ENCODE measurements at places on chromosomes 4 and X.

GRCh38 chr4:36026348-36026880, 217.9 kb downstream of the ARAP2 start:
- no peak for DNase-seq

GRCh38 chr4:125420526-125420925, 105.8 kb downstream of the FAT4 start:
- DNase-seq = no peak

- no peak for DNase-seq
These were observed 18.0 kb downstream of the ARHGAP10 start for GRCh38 chr4:147749811-147750321.

DNA sequence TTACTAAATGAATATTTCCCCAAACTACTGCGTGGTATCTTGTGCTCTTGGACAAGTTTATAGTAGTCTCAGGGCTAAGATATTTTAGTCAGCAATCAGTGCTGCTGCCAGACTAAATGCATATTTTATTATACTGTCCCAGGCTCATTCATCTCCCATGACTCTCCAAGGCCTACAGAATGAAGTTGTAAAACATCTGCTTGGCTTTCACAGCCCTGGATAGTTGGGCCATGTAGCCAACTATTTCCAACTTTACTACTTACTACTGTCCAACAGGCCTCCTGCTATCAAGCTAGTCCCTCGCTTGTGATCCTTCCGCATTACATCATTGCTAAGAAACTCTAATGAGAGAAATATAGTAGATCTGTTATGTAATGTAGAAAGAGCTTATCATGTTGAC, 31.4 kb downstream of the MAGEB16 start:
- no peak for DNase-seq

DNA sequence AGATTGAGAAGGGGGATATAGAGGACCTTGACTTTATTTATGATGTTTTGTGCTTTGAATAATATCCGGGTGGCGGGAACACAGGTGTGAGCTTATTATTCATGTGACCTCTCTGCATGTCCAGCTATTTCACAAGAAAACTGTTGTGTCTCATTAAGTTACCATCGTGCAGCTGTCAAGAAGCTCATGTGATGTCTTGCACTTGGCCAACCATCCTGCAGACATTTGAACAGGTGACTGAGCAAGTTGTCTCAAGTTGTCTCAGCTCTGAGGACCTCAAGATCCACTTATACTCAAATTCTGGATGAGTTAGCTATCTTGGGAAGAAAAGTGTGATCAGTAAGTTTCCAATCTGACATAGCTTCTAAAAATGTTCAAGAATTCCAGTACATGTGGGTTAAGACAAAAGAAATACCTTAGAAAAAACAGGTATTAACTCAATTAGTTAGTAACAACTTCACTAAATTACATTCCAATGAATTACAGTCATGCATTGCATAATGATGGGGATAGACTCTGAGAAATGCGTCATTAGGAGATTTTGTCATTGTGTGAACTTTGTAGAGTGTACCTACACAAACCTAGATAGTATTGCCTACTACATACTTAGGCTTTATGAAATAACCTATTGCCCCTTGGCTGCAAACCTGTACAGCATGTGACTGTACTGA, 462.2 kb downstream of the INPP4B start:
- no peak for DNase-seq

- no peak for DNase-seq
These were observed 1290.7 kb downstream of the STIM2 start for GRCh38 chr4:28151314-28151713.

DNA sequence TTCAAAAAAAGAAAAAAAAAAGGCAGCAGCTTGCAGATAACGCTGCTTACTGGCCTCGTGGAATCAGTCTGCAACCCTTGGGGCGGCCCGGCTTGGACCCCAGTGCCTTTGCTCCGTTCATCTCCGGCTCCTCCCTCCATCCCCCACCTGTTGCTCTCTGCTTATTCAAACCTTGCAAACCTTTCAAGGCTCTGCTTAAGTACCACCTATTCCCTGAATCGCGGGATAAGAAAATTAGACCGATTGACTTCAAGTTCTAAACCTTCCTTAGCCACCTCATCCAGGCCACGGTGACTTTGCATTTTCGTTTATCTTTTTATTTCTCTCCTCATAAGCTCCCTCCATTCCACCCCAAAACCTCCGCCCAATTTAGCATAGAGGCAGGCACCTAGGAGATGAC, 1.4 kb upstream of the PHKA1 start:
- no peak for DNase-seq

DNA sequence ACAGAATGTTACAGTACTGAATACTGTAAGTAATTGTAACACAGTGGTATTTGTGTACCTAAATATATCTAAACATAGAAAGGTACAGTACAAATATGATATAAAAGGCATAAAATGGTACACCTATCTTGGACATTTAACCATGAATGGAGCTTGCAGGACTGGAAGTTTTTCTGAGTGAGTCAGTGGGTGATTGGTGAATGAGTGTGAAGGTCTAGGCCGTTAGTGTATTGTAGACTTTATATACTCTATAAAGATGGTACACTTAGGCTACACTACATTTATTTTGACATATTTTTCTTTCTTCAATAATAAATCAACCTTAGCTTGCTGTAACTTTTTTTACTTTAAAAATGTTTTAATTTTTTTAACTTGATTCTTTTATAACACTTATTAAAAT, 422.5 kb upstream of the FSTL5 start:
- no peak for DNase-seq

Measured in stimulated activated CD8-positive, alpha-beta memory T cell treated with anti-CD3 and anti-CD28 coated beads, Interleukin-2, amount 100 ng/mL, for 1 hour (primary cell).